ENCODE measurements at places on chromosomes 16 and 17.

GRCh38 chr16:85662482-85662812, 26.3 kb downstream of the GINS2 start:
- no peak for DNase-seq

DNA sequence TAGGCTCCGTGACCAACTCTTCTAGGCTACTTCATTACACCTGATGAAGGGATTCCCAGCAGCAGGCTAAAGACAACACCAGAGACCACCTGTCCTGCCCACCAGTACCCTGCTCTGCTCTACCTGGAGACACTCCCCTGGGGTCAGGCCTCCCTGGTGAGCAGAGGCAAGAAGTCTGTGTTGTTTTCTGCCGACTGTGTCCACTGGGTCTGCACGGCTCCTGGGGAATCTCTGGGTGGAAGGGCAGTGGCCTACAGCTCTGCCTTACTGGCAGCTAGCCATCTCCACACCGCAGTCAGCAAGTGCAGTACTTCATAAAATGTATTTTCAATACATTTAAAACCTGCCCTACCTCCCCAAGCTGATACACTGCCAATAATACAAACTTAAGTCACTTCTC, 6.8 kb downstream of the RSL1D1 start:
- DNase-seq: no peak

- DNase-seq: no peak
Measured at GRCh38 chr16:2088759-2089358, 41.1 kb downstream of the TSC2 start.

DNA sequence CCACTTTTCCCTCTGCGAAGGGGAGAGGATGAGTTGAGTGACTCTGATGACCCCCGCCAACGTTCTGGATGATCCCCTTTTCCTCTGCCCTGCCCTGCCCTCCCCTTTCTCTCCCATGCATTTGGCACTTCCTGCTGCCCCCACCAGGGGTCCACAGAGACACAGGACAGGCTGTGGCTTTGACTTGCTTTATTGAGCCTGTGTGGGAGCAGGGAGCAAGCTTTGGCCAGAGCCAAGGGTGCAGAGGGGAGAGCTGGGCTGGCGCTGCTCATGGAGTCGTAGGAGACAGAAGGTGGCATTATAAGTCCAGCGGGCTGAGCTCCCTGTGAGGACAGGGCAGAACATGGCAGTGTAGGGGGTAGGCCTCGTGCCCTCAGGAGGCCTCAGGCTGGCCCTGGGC, 1.6 kb downstream of the PPY start:
- peak; percentile 47 for DNase-seq

DNA sequence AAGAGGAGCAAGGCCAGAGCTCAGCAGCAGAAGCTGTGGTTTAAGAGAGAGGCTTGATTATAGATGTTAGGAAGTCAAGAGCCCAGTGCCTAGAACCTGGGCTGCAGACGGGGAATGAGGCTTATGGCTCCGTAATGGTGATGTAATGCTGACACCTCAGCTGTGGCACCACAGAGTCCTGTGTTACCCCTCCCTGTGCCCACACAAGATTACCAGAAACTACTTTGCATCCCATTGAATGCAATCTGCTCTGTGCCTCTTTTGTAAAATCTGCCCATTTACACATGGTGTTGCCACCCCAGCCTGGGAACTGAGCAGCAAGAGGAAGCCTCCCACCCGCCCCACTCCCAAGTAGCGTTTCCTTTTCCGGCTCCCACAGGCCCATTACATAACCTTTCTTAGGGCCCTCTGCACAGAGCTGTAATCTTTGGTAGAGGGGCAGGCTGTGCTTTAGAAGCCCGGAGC, 57.0 kb downstream of the PITPNC1 start:
- DNase-seq: peak; percentile 53

DNA sequence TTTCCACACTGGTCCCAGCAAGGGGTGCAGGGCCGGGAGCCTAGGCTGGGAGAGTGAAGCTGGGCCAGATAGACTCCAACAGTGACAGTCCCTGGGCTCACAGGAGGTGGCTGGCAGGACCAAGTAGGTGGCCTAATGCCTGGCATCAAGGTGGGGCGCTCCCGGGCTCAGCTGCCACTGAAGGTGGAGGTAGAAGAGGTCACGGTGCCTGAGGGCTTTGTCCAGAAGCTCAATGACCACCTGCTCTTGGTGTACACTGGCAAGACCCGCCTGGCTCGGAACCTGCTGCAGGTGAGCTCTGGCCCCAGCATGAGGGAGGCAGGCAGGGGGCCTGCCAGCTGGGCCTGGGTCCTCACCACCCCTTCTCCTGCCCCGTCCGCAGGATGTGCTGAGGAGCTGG, 23.8 kb downstream of the FCSK start:
- no peak for DNase-seq

DNA sequence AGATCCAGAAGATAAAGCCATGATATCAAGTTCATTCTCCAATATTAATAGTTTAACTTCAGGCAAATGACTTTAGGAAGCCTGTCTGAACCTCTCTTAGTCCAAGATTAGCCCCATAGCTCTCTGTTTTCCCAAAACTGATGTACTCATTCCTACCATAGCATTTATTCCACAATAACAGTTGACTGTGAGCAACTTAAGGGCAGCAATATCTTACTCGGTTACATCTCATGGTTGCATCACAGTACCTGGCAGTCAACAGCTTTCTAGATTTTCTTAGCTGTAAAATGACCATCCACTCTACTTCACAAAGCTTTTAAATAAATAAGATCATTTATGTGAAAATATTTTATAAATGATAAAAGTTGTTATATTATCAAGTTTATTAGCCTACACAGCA, 58.2 kb upstream of the STAC2 start:
- no peak for DNase-seq

- no peak for DNase-seq
Measured at GRCh38 chr16:75789237-75789636, 62.9 kb upstream of the CPHXL start.

DNA sequence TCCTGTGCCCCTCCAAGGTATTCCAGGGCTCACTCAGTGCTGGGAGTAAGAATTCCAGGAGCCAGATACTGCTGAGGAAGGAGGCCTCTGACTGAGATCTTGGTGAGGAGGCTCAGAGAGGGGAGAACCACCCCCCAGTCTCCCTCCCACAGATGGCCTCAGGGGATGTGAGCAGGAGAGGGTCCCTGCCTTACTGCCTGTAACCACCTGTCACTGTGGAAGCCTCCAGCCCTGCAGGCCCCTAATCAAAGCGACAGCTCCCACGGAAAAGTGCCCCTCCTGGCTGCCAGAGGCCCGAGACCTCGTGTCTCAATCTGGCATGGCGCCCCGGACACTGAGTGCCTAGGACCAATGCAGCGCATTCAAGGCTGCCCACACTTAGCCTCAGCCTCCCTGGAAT, 7.7 kb upstream of the C17orf113 start:
- DNase-seq: no peak

DNA sequence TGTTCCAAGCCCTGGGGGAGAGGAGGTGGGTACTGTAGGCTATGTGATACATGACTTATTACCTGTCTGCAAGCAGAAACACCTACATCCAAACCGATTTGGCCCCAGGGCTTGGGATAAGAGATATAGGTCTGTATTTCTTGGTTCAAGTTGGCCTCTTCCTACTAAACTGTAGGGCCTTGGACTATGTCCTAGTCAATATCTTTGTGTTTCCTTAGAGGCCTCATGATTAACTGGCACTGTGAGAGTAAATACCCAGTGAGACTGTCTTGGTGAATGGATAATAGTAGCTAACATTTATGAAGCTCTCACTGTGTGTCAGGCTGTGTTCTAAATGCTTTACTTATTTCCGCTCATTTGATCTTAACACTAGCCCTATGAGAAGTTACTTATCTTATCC, 70.0 kb downstream of the MSI2 start:
- DNase-seq: no peak

- no peak for DNase-seq
Measured at GRCh38 chr16:58415003-58415402, 22.7 kb downstream of the GINS3 start.

DNA sequence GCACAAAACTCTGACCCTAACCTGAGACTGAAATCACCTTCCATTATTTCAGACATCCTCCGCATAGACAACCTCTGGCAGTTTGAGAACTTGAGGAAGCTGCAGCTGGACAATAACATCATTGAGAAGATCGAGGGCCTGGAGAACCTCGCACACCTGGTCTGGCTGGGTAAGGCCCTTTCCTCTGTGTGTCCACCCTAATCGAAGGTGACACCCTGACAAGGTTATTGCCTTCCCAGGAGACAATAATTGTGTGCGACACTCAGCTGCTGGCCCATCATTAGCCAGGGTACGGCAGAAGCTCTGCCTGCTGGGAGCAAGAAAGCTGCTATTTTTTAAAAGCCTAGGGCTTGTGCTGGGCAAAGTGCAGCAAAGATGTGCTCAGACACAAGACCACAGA, 11.1 kb downstream of the DRC3 start:
- no peak for DNase-seq

DNA sequence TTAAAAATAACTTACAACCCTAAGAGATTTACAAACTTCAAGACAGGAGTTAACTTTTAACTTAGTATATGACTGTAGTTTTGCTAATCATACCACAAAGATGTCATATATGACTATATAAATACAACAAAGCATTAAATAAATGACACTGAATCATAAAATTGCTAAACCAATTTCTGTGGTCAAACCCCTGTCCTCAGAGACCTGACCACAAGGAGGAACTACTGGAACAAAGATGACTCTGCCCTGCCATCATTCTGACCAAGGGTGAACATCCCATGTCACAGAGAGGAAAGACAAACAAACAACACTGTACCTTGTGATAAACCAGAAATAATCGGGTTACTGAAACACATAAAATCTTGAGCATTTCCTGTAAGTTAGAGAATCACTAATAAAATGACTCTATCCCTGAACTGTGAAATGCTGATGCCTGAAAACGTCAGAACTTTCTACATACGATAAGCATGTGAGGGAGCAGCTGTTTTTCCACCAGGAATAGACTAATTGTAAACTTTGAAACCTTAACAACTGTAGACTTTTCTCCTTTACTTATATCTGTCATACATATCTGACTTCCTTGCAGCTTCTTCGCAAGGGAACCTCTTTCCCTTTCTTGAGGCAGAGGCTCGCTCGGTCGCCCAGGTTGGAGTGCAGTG, 47.9 kb downstream of the WDR59 start:
- DNase-seq: peak; percentile 17

DNA sequence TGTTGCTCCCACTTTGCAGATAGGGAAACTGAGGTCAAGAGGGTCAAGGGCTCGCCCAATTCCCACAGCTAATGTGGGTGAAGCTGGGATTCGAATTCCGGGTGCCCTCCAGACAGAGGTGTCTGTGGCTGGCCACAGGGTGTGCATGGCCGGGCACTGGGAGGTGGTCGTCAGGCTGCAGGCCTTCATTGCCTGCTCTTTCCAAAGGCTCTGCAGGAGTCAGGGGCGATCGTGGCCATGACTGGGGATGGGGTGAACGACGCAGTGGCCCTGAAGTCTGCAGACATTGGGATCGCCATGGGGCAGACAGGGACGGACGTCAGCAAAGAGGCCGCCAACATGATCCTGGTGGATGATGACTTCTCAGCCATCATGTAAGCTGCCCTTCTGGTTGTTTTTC, 49.8 kb downstream of the MEAK7 start:
- DNase-seq: no peak

DNA sequence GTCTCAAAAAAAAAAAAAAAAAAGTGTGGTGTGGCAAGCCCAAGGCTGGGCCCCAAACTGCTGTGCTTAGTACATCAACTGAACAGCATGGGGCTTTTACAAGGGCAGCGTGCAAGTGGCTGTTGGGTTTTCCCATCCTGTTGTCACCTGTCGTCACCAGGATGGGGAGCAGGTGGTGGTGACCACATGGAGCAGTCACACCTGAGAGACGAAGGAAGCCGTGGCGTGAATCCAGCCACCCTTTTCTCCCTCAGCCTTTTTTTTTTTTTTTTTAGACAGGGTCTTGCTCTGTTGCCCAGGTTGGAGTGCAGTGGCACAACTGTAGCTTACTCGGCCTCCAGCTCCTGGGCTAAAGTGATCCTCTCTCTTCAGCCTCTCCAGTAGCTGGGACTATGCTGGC, 4.1 kb upstream of the MRPL58 start:
- no peak for DNase-seq

- no peak for DNase-seq
Measured at GRCh38 chr17:66175892-66176291, 16.0 kb downstream of the CEP112 start.

GRCh38 chr16:1080801-1081733, 8.5 kb downstream of the SSTR5 start:
- DNase-seq: no peak

GRCh38 chr16:64950731-64951130, 171.1 kb downstream of the CDH11 start:
- DNase-seq: no peak

DNA sequence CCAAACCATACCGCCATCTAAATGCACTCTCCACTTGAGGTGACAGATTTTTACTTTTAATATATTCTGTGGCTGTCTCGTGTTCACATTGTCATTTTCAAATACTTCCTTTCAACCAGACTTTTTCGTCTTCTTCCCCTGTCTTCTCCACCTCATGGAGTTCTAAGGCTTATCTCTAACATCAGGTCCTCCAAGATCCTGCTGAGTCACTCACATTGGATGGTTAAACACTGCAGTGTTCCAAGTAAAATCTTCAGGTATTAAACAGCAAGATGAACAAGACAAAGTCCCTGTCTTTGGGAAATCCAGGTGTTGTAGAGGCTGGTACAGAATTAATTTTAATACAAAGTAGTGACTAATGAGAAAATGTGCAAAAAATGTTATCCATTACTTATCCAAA, 330.2 kb upstream of the KIF2B start:
- DNase-seq: no peak

DNA sequence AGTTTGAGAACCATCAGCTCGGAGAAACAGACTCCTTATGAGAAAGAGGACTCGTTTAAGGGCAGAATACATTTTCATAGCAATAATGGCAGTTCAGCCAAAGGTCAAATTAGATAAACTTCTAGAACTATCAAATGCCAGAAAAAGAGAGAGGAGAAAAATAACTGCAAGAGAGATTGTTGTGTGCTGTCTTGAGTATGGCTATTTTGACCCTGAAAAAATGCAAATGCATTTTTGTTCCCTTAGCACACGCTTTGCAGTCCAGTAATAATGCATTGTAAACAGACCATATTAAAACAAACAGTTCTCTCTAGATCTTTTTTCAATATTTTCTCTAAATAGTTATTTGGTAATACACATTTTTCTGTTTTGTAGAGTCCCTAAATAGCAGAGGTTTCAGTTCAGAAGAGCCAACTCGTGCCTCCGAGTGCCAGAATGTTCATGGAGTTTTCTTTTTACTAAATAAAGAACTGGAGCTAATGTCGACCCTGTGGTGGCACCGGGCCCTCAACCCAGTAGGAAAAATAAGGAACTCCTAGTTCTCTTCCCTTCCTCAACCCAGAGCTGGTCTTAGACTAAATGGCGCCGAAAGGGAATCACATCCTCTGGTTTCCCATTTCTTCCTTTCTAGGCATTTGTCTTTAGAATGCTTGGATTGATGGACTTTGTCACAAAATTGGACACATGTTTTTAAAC, 298.0 kb downstream of the MAP2K4 start:
- DNase-seq: no peak
